NCI-H1694 (cell line): ENCODE measurements at places on chromosomes 6 and 20.

- DNase-seq = no peak
These were observed 19.8 kb upstream of the TGM3 start for GRCh38 chr20:2276015-2276414.

DNA sequence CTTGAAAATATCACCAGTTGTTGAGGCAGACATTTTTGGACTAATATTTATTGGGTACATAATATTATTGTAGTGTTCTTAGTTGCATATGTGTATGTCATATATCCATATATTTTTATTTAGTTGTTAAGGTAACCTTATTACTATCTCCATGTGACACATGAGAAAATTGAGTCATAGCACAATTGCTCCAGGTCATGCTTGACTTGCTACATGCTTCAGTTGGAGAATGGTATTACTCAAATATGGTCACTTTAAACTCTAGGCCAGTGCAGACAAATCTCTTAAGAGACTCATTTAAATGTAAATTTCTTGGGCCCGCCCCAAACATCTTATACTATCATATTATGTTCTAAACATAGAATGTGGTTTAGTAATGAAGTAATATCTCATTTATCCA lies 246.1 kb downstream of the RIMS1 start:
- no peak for DNase-seq

- DNase-seq = no peak
These were observed 37.2 kb upstream of the PHACTR1 start for GRCh38 chr6:12679341-12679740.

GRCh38 chr6:117491916-117492315 lies 9.4 kb downstream of the DCBLD1 start:
- DNase-seq = no peak

GRCh38 chr6:8819446-8819845 lies 384.1 kb upstream of the SLC35B3 start:
- DNase-seq = no peak
